Substantia nigra (tissue), 51 donors: ENCODE measurements at places on chromosomes 16 and 17.

DNA sequence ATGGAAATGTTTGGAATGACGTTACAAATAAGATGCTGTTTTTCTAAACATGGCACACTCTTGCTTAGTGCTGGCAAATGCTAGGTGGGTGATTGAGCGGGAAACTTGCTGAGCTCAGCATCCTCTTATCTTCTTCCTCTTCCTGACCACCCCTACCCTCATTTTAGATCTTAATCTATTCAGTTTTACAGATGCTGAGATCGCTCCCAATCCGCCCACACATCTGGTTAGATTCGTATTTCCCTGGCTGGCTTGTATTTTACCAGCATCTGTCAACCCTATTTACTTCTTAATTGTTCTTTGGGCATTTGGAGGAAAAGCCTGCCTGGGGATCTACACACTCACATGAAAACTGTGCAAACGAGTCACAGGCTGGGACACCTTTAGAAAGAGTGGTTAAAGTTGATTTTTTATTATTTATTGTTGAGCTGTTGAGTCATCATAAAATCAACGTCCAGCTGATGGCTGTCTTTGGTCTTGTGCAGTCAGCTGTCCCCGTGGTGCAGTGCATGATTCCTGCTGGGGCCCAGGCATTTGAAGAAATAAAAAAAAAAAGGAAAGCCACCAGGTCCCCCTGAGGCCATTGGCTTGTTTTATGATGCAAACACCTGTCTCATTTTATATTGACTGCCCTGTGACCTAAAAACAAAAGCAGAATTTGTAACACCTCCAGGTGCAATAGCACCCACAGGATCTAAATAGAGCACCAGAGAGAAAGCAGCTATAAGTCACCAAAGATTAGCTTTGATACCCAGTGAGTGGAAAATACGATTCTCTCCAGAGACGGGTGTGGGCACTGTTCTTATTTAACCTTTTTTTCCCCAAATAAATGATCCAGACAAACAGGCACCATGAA is 258.6 kb downstream of the HS3ST3B1 start:
- DNase-seq = no peak

- DNase-seq = no peak
Observed at GRCh38 chr17:82148997-82149396, 51.0 kb upstream of the FASN start.

DNA sequence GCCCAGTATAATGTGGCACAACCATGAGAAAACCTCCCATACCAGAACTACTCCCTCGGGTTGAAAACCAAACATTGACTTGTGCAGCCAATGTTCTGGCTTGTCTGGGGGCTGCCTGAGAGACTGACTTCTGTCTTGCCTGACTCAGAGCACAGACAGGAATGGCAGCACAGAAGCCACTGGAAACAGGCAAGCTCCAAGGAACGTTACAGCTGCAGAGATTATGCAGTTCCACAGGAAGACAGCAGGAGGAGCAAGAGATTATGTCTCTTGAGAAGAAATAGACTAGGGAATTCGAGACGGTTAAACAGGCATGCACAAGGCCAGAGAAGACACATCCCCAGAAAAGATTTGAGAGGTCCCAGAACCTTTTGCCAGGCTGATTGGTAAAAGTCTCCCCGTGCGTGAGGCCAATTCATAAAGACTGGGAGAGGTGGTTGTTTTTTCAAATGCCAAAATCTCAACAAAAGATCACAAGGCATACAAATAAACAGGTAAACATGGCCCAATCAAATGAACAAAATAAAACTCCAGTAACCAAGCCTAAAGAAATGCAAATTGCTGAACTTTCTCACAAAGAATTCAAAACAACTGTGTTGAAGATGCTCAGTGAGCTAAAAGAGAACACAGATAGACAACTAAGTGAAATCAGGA is 90.6 kb upstream of the CDH5 start:
- DNase-seq = no peak

DNA sequence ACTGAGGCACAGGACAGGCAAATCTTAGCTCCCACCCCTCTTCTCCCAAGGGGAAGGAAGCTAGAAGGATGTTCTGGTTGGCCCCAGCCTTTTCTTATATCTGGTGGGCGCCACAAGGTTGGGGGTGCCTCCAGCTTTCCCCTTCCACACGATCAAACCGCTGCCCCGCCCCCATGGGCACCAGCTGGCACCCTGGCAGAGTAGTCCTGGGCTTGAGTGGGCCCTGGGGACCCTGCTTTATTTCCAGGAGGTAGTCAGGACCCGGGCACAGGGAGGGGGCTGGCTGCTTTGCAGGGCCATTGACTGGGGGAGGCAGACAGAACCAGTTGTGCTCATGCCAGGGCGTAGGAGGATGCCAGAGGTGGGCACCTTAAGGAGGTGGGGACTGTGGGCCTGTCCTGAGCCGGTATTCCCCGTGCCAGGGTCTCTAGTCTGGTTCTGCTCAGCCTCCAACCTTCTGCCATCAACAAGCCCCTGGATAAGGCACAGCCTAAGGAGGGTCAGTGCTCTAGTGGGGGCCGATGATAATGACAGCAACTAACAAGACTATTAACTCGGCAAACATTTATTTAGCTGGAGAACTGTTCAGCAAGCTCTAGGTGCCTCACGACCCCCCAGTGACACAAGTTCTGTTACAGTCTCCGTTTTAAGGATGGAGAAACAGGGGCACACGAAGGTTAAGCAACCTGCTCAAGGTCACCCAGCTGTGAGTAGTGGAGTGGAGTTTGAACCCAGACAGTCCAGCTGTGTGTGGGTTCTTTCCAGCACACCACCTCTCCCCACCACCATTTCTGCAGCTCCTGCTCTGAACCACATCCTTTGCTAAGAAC is 7.6 kb upstream of the PPP1R1B start:
- DNase-seq = no peak

DNA sequence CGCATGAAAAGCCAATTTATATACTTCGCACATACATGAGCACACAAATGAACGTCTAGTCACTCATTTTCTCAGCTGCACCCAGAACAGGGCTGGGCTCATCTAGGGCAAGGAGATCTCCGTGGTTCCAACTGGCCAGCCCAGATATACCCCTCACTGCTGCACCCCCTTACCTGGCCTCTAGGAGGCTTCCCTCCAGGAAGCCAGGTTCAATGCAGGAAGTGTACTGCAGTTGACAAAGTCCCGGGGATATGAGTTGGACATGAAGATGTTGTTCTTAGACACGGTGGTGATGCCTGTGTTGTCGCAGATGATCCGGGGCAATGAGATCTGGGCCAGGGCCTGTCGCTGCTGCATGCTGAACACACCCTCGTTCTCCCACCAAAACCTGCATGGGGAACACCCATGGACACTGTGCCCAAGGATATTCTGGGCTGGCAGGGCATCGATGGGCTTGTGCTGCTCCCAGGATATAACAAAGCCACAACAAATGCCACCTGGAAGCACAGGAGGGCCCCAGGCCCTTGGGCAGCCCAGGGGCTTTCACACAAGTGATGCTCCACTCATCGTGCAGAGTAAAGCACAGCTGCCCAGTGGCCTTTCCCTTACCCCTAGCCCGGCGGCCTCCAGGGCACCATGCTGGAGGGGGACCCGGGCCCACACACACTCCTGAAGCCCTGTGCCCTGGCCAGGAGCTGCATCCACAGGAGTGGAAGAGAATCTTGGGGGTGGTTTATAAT is 10.1 kb downstream of the MPO start:
- DNase-seq = no peak
